Stromal cell of bone marrow (primary cell): ENCODE measurements at places on chromosomes 12 and 14.

GRCh38 chr12:42691991-42692557, 102.5 kb upstream of the PRICKLE1 start:
- DNase-seq, result peak; percentile 13

DNA sequence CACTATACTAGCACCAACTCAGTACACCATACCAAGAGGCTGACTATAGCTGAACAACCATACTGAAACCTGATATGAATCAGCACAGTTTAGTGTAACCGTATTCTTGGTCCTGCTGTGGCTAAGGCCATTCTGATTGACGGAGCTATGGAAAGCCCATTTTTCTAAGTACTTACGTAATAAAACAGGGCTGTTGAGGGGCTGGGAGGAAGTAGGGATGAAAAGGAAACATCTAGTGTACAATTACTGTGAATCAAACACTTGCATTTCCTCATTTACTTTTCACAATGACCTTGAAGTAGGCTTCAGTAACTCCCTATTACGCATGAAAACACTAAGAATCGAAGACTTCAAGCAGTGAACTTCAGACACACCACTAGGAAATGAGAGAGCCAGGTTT, 198.2 kb downstream of the BTG1 start:
- DNase-seq, result no peak

DNA sequence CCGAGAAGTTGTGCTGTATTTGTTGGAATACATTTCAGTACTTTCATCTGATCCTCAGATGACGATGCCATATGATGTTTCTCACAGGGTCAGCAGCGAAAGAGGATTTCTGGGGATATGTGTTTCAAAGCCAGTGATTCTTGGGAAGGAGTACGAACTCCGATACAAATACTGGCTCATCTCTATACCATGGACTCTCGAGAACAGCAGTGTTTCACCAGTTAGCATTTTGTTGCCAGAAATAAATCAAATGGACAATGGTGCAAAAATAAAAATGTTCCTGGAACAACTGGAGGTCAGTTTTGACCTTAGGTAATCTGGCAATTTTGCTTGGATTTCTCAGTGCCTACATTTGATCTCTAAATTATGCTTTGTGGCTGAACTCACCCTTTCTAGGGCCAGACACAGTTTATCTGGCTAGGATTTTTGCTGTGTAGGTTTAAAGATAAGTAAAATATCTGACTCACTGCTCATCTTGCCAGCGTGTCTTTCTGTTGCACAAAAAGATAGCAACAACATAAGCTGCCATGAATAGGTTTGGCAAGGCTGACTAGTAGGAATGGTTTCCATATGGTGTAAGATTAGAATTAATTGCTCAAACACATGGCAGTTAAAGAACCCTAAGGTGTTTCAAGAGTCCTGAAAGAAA, 11.0 kb upstream of the MGP start:
- DNase-seq, result no peak

- no peak for DNase-seq
Observed at GRCh38 chr12:107339487-107339886, 246.1 kb upstream of the CRY1 start.

- DNase-seq, result no peak
Observed at GRCh38 chr14:99410019-99410418, 70.6 kb downstream of the SETD3 start.

GRCh38 chr12:18905134-18905533, 167.2 kb downstream of the CAPZA3 start:
- DNase-seq, result no peak

DNA sequence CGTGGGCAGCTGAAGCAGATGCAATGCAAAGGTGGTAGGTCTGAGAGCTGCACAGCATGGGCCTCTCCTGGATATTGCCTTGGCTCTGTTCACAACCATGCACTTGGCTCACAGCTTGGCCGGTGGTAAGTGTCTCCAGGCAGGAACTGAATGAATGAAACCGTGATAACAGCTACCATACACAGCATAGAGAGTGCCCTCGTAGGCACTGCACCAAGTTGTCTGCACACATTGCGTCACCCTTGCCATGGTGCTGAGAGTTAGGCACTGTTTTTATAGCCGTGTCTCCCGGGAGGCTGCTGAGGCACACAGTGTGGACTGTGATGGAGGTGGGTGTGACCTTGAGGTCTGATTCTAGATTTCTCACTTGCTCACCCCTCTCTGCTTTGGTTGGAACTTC, 157.6 kb upstream of the VASH1 start:
- DNase-seq, result no peak

GRCh38 chr12:9906873-9907272, 25.3 kb downstream of the CLEC2A start:
- no peak for DNase-seq

- DNase-seq, result no peak
Observed at GRCh38 chr14:62029569-62029924, 267.3 kb downstream of the SNAPC1 start.

DNA sequence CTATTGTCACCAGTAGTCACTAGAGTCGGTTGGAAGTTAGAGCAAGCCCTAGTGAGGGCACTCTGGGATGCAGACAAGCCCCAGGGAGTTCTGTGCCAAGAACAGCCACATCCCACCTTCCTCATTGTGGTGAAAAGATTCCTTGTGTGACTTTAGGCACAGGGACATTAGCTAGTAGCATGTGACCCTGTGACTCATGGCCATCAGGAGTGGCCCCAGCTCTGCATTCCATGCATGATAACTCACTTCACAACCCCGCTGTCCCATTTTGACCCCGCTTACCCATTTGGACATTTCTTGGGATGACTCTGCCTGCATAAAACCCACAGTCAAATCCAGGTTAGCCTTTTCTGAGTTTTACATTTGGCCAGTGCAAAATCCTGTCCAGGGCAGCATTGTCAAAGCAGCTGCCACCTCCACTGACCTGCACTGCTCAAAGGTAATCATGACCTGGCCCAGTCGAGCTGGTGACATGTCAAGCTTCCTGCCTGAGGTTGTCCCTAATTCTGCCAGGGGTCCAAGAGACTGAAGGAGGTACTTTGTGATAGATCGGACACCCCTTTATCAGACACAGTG, 430.5 kb downstream of the DPF3 start:
- no peak for DNase-seq

DNA sequence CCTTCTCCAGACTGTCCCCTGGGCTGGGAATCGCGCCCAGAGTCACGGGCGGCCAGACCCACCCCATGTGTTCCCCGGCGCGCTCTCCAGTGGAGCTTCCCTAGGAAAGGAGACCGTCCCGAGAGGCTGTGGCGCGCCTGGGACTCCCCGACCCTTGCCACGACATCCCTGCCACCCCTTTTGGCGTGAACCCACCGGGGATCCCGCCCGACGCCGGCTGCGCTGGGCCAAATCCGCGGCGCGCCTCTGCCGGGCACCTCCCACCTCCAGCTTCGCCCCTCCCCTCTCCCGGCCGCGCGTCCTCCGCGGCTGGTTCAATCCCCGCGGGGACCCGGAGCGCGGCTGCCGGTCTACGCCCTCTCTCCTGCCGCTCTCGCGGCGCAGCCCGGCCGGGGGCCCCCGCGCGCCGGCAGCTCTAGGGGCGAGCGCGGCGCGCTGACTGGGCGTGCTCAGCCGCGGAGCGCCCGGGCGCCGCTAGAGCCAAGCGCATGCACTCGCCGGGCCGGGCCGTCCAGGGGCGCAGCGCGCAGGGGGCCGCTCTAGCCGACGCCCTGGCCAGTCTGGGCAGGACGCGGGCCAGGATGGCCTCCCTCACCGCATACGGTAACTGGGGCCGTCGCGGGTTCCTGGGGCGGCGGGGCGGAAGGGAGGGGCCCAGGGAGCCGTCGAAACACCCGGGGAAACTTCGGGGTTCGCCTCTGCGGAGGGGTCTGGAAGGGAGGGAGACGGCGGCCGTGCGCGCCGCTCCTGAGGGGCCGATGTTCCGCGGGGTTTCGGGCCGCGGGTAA, 77.4 kb upstream of the ANO4 start:
- no peak for DNase-seq

GRCh38 chr12:6345319-6346091, 3.6 kb upstream of the TNFRSF1A start:
- peak; percentile 95 for DNase-seq

- DNase-seq, result no peak
Observed at GRCh38 chr14:28436821-28437220, 329.8 kb upstream of the FOXG1 start.

- DNase-seq, result no peak
Observed at GRCh38 chr14:21933681-21934080, 260.1 kb upstream of the OR4E1 start.
